Activated CD4-positive, alpha-beta T cell treated with anti-CD3 and anti-CD28 coated beads, Interleukin-2, amount 10 ng/mL, durations not matched to agents 7 days and 5 days (primary cell): ENCODE measurements at places on chromosomes 2 and 18. TPM values are rescaled to one million over a fixed set of nuclear protein-coding genes. Genes with fewer than 3 reads are reported as not detected.

Gene CENPA
- 55.1 TPM for total RNA-seq

DNA sequence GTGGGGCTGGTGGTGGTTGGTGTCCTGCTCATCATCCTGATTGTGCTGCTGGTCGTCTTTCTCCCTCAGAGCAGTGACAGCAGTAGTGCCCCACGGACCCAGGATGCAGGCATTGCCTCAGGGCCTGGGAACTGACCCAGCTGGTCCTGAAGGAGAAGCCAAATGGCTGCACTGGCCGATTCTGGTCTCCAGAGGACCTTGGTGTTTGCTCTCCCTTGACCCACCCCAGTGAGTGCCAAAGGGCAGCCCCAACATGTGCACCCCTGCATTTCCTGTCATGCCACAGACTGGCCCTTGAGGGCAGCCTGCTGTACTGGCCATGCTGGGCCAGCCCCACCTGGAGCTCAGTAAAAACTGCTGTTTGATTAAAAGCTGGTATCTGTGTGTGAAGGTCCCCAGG, 2.5 kb upstream of the RNF181 start:
- no peaks in the 10 kb centered on the region for H3K27me3 ChIP-seq
- H3K27ac ChIP-seq, result no peak overlapping the region
- peaks cover 46% of the 10 kb centered on the region for H3K4me1 ChIP-seq

Gene LPIN2
- total RNA-seq, result 99.6 TPM

Gene GDF7
- total RNA-seq, result not detected

- peaks cover 18% of the 10 kb centered on the region for H3K4me1 ChIP-seq
- no peak for DNase-seq
- H3K36me3 ChIP-seq, result peaks cover 1% of the 10 kb centered on the region
- H3K27me3 ChIP-seq, result no peaks in the 10 kb centered on the region
Observed at GRCh38 chr2:7825591-7826312, 856.1 kb upstream of the ID2 start.

Gene ACTG2
- total RNA-seq, result not detected

DNA sequence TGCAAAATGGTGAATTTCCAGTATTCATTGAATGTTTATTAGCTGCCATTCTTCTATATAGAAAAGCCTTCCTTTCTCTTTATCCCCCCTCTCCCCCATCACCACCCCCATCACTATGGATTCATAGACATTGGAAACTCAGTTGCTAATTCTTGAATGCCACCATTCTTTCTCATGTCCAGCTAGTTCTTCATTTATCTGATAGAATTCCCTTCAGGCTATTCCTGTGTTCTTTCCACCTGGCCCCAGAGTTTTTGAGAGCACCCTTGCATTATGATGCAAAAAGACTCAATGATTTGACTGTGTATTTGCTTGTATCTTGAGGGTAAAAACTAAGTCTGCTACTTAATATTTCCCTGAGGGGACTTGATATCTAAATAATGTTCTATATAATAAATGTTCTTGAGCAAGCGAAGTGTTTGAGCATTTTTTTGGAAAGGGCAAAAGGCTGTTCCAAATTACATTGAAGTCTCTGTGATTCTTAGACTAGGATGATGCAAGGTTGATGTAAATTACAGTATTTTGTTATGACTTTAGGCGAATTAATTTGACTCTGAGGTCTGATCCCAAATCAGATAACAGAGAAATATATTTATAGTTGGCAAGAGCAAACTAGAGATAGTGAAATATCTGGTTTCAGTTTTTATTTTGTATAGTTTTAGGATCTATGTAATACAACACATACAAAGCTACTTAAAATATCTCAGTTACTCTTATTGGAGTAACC, 18.8 kb upstream of the SOS1 start:
- H3K4me1 ChIP-seq, result peaks cover 79% of the 10 kb centered on the region
- no peaks in the 10 kb centered on the region for H3K27me3 ChIP-seq
- DNase-seq, result no peak

- peaks cover 12% of the 10 kb centered on the region for H3K27me3 ChIP-seq
- H3K4me1 ChIP-seq, result peaks cover 9% of the 10 kb centered on the region
- no peak for DNase-seq
- H3K4me3 ChIP-seq, result no peak overlapping the region
Observed at GRCh38 chr18:54822872-54823845, 5.1 kb upstream of the RAB27B start.

Gene ASB18
- not detected for total RNA-seq

GRCh38 chr2:119234021-119235019, 10.7 kb downstream of the STEAP3 start:
- H3K27me3 ChIP-seq, result no peaks in the 10 kb centered on the region
- DNase-seq, result peak; percentile 9
- H3K4me1 ChIP-seq, result peaks cover 1% of the 10 kb centered on the region
- H3K36me3 ChIP-seq, result no peaks in the 10 kb centered on the region
- no peak overlapping the region for H3K27ac ChIP-seq
- H3K4me3 ChIP-seq, result no peak overlapping the region

Gene SLC23A3
- total RNA-seq, result 2.8 TPM

- H3K4me1 ChIP-seq, result no peaks in the 10 kb centered on the region
- no peaks in the 10 kb centered on the region for H3K27me3 ChIP-seq
- no peak for DNase-seq
- H3K36me3 ChIP-seq, result no peaks in the 10 kb centered on the region
Observed at GRCh38 chr2:28664120-28664842, 87.3 kb upstream of the PPP1CB start.

- peaks cover under 1% of the 10 kb centered on the region for H3K36me3 ChIP-seq
- peaks cover 35% of the 10 kb centered on the region for H3K4me1 ChIP-seq
- no peak for DNase-seq
- H3K27ac ChIP-seq, result no peak overlapping the region
- H3K4me3 ChIP-seq, result peak overlapping the region; percentile 27
- no peaks in the 10 kb centered on the region for H3K27me3 ChIP-seq
Observed at GRCh38 chr2:159287733-159288132, 1.2 kb upstream of the WDSUB1 start.

DNA sequence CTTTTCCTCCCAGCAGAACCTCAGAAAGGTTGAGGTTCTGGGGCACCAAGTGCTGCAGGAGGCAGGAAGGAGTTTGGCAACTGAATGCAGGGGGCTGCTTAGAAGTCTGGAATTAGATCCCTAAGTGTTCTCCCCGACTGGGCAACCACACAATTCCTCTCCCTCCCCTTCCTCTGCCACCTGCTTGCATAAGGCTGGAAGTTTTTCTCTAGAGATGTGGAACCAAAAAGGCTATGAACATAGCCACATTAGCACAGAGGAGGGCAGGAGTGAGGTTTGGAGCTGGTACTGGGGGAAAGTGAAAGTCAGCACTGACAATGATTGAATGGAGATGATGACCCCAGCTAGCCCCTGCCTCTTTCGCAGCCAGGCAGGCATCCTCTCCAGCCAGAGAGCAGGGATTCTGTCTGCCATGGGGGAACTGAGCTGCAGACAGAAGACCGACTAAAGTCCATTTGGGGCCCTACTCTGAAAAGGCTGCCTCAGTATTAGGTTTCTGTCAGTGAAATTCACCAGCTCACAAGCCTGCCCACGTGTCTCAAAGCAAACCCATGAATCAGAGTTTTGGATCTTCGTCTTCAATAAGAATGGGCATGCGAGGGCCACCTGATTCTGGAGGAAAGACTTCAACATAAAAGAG, 87.9 kb upstream of the ITGA6 start:
- H3K4me1 ChIP-seq, result peaks cover 22% of the 10 kb centered on the region
- peaks cover 9% of the 10 kb centered on the region for H3K36me3 ChIP-seq
- no peak for DNase-seq
- H3K27me3 ChIP-seq, result no peaks in the 10 kb centered on the region

DNA sequence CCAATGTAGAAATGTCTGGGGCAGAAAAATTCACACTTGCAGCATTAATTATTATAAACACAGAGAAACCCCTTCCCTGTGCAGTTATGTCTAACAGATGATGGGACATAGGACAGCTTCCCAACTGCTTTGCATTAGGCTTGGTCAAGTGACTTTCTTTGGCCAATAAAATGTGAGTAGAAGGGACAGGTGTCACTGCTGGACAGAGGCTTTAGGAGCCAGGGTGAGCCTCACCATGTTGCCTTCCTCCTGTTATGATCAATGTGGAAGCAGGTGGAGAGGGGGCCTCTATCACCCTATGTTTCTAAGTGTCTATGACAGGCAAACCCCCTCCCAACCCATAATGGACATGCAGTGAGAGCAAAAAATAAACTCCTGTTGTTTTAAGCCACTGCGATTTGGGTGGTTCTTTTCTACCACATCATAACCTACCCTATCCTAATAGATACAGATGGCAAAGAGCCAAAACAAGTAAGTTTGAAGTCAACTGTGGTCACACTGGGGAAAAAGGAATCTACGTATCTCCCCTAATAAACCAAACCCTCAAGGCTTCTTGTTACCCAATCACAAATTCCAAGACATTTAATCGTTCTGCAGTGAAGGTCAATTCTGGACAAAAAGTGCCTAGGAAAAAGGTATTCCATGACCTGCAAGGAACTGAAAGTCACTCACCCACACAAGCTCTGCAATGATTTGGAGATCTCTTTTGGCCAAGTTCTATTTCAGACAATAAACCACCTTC, 28.6 kb upstream of the POU3F3 start:
- H3K27ac ChIP-seq, result no peak overlapping the region
- H3K4me1 ChIP-seq, result peaks cover 2% of the 10 kb centered on the region
- H3K36me3 ChIP-seq, result peaks cover 1% of the 10 kb centered on the region
- H3K27me3 ChIP-seq, result peaks cover 2% of the 10 kb centered on the region
- H3K4me3 ChIP-seq, result no peak overlapping the region
- no peak for DNase-seq

- H3K4me1 ChIP-seq, result peaks cover 24% of the 10 kb centered on the region
- no peak for DNase-seq
- H3K4me3 ChIP-seq, result peak overlapping the region; percentile 44
- no peaks in the 10 kb centered on the region for H3K36me3 ChIP-seq
- peaks cover 5% of the 10 kb centered on the region for H3K27me3 ChIP-seq
- peak overlapping the region; percentile 79 for H3K27ac ChIP-seq
Observed at GRCh38 chr2:231604101-231604684, 11.5 kb downstream of the TEX44 start.

DNA sequence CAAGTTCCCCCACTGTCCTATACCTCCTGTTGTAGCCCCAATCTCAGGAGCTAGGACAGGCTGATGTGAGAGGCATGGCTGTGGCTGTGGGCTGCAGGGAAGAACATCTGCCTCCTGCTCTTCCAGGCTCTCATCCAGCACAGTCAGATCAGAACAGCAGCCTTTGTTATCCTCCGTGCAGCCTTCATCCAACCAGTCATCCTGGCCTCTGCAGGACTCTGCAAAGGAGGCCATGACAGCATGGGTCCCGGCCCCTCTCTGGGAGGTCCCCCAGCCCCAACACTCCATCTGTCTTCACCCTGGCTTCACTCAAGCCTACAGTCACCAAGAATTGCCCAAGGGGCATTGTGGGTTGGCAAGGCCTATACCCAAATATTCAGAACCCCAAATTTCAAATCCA, 223.2 kb upstream of the COPS8 start:
- H3K27ac ChIP-seq, result no peak overlapping the region
- no peak for DNase-seq
- H3K4me1 ChIP-seq, result no peaks in the 10 kb centered on the region
- no peaks in the 10 kb centered on the region for H3K36me3 ChIP-seq

GRCh38 chr2:42516418-42516901, 22.7 kb upstream of the KCNG3 start:
- no peaks in the 10 kb centered on the region for H3K27me3 ChIP-seq
- H3K4me3 ChIP-seq, result no peak overlapping the region
- no peak for DNase-seq
- H3K36me3 ChIP-seq, result no peaks in the 10 kb centered on the region
- H3K27ac ChIP-seq, result no peak overlapping the region

Gene SCN1A
- total RNA-seq, result not detected

DNA sequence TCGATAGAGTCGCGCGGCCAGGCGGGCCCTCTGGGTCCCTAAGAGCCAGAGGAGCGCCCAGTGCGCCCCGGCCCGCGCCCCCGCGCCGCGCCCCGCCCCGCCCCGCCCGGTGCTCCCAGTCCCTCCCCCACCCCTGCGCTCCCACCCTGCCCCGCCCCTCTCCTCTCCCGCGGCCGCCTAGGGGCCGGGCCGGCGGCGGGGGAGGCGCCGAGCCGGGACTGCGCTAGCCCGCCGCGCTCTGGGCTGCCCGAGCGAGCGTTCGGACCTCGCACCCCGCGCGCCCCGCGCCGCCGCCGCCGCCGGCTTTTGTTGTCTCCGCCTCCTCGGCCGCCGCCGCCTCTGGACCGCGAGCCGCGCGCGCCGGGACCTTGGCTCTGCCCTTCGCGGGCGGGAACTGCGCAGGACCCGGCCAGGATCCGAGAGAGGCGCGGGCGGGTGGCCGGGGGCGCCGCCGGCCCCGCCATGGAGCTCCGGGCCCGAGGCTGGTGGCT, at the start of gene GPC1:
Gene GPC1 (plus strand): TSS at position 207 of the 491 bp plus-strand sequence. CDS start 256 bp downstream, at position 463.
- H3K4me3 ChIP-seq, result peak within 1 kb of the TSS; percentile 84
- peak; percentile 61 for DNase-seq
- H3K36me3 ChIP-seq, result no peaks in the 10 kb centered on the region
- peaks cover 14% of the 10 kb centered on the region for H3K27me3 ChIP-seq
- peak within 1 kb of the TSS; percentile 91 for H3K27ac ChIP-seq

GRCh38 chr18:67646890-67647289, 130.4 kb upstream of the DSEL start:
- no peak overlapping the region for H3K4me3 ChIP-seq
- H3K4me1 ChIP-seq, result no peaks in the 10 kb centered on the region
- H3K27ac ChIP-seq, result no peak overlapping the region
- no peak for DNase-seq
- H3K27me3 ChIP-seq, result no peaks in the 10 kb centered on the region

- H3K36me3 ChIP-seq, result peaks cover 66% of the 10 kb centered on the region
- H3K4me1 ChIP-seq, result peaks cover 72% of the 10 kb centered on the region
- DNase-seq, result no peak
- peak overlapping the region; percentile 74 for H3K27ac ChIP-seq
- H3K27me3 ChIP-seq, result no peaks in the 10 kb centered on the region
Observed at GRCh38 chr2:105821428-105822125, 76.9 kb downstream of the NCK2 start.

Gene ACOXL
- total RNA-seq, result not detected

Gene CCDC85A
- total RNA-seq, result not detected

- H3K27me3 ChIP-seq, result no peaks in the 10 kb centered on the region
- no peak overlapping the region for H3K27ac ChIP-seq
- no peak for DNase-seq
- no peaks in the 10 kb centered on the region for H3K4me1 ChIP-seq
- no peaks in the 10 kb centered on the region for H3K36me3 ChIP-seq
- no peak overlapping the region for H3K4me3 ChIP-seq
Observed at GRCh38 chr2:146642066-146642465, 1202.8 kb upstream of the ACVR2A start.

GRCh38 chr2:3445891-3446290, 66.4 kb downstream of the TRAPPC12 start:
- H3K4me1 ChIP-seq, result peaks cover 3% of the 10 kb centered on the region
- H3K36me3 ChIP-seq, result peaks cover 8% of the 10 kb centered on the region
- H3K27me3 ChIP-seq, result no peaks in the 10 kb centered on the region
- DNase-seq, result no peak
- no peak overlapping the region for H3K27ac ChIP-seq

Gene ALPP
- not detected for total RNA-seq

- no peaks in the 10 kb centered on the region for H3K27me3 ChIP-seq
- H3K4me3 ChIP-seq, result no peak overlapping the region
- H3K27ac ChIP-seq, result no peak overlapping the region
- DNase-seq, result no peak
- peaks cover 4% of the 10 kb centered on the region for H3K36me3 ChIP-seq
Observed at GRCh38 chr2:7927691-7928090, 754.2 kb upstream of the ID2 start.

GRCh38 chr2:21358976-21359375, 235.2 kb downstream of the TDRD15 start:
- no peaks in the 10 kb centered on the region for H3K27me3 ChIP-seq
- no peaks in the 10 kb centered on the region for H3K4me1 ChIP-seq
- no peaks in the 10 kb centered on the region for H3K36me3 ChIP-seq
- H3K27ac ChIP-seq, result no peak overlapping the region

Gene IL36A
- not detected for total RNA-seq
